ENCODE measurements at places on chromosomes 7 and 10.

DNA sequence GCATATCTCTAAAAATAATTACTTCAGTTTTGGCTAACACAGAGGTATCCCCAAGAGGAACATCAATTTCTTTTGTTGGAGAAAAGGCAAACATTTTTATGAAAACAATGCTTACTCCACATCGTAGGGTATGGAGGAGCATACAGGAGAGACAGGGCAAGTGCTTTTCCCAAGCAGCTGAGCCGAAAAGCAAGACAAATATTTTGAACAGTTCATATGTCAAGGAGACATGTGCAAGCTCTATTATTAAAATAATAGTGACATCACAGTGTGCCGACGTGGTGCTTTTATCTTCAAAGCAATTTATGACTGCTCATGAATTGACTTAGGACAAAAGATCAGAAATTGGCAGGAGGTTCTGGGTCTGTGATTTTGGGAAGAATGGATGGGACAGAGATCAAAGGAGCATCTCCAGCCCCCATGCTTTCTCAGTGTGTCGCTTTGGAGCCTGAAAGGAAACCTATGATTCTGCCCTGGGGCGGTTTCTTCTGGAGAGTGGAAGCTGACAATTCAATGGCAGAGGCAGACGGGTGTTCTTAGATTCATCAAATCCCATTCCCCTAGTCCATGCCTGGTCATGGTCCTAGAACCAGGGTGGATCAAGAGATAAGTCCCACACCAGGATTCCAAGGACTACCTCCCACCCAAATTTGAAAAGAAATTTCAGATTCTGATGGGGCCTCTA, 97.1 kb downstream of the JCAD start:
- no peak for DNase-seq

DNA sequence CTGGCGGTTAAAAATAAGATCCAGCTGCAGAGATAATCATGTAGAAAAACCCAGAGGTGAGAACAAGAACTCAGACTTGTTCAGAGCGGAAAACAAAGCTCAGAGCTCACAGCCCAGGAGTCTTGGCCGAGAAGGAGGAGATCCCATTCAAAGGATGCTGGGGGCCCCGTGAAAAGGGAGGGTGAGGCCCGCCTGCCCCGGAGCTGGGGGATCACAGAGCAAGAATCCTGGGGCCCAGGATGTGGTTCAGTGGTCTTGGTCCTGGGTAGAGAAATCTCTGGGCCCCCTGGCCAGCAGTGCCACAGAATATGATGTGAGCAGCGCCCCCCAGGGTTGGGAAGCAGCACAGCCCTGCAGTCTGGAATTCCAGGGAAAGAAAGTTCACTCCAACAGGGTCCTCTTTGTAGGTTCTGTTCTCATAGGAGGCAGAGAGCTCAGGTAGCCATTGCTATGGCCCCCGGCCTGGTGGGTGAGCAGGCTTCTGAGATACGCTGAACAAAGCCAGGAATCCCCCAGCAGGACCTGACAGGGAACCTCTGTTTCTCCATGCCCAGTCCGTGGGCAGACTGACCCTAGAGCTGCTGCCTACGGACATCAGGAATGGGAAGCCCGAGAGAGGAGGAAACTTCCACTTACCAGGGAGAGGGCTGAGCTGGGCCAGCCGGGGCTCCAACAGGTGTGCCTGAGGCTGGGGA, 77.7 kb upstream of the GNA12 start:
- DNase-seq, result no peak

DNA sequence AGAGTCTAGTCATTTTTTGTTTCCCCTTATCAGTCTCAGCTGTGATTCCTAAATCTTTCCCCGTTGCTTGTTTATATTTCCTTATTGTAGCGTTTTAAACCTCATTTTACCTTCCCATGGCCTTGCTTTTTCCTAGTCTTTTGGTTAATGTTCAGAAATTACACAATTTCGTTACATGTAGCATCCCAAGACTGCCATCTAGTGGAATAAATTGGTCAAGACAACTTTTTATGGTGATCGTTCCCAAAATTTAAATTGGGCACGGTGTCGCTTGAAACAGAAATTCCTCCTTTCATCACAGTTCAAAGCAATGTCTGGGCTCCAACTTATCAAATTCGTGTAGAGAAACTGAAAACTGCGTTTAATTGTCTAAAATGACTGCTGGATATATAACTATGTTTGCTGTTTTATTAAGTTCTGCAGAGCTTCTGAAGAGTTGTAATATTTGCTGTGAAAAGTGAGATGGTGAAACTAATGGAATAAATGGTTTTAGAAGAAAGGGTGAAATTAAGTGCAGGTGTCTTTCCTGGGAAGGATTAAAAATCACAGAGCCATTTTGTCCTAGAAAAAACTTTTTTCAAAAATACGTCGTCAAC, 370.2 kb downstream of the PHF14 start:
- no peak for DNase-seq

DNA sequence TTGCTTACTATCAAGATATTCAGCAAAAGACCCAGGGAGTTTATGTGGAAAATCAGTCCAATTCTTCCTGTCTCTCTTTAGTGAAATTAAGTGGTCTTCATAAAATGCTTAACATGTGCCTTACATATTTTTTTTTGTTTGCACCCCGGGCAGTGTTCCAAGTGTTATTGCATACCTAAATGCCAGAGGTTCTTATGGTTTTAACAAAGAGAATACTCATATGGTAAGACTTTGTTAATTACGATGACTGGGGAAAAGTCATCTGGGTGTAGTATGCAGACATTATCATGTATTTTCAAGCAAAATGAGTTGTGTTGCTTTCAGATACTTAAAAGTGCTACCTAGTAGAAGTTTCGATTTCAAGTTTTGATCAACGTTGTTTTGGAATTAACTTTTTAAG, 82.6 kb downstream of the PRKG1 start:
- DNase-seq, result no peak

DNA sequence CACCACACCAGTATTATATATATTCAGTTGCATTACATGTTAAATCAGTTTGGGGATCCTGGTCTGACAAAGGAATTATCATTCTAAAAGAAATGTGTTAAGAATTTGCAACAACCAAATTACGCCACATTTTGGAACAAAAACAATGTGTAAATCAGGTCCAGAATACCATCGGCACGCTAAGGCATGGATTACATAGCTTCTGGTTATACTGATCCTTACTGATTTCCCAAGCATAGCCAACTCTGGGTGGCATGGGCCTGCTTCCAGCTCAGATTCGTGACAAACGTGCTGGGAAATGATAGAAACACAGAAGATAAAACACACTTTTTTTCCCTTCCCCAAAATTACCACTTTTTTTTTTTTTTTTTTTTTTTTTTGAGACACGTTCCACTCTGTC, 660.0 kb downstream of the SORCS1 start:
- no peak for DNase-seq

GRCh38 chr10:22437620-22438588, 92.6 kb downstream of the SPAG6 start:
- no peak for DNase-seq

DNA sequence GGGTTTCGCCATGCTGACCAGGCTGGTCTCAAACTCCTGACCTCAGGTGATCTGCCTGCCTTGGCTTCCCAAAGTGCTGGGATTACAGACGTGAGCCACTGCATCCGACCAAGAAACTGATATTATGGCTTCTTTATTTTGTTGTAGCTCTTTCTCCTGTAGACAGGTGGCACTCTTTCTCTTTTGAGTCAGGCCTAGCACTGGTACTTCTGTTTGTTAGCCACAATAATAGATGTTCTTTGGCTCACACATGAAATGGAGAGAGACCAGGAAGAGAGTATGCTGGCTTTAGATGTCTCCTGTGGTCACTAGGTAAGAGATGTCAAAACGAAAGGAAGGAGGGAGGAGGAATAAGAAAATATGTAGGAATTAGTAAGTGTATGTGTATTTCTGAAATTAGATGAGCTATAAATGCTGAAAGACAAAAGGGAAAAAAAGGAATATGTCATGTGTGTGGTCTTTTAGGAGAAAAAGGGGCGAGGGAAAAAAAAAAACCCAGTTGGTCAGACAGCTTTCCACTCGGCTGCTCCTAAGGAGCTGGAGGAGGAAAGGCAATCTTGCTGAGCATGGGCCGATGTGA, 78.7 kb downstream of the CLEC2L start:
- DNase-seq, result no peak

GRCh38 chr7:21543528-21544302, 876 bp downstream of the DNAH11 start:
- DNase-seq, result no peak

GRCh38 chr10:80492848-80493521, 38.9 kb downstream of the TSPAN14 start:
- no peak for DNase-seq

- no peak for DNase-seq
Observed at GRCh38 chr10:66999762-67000545, 74.1 kb downstream of the LRRTM3 start.

DNA sequence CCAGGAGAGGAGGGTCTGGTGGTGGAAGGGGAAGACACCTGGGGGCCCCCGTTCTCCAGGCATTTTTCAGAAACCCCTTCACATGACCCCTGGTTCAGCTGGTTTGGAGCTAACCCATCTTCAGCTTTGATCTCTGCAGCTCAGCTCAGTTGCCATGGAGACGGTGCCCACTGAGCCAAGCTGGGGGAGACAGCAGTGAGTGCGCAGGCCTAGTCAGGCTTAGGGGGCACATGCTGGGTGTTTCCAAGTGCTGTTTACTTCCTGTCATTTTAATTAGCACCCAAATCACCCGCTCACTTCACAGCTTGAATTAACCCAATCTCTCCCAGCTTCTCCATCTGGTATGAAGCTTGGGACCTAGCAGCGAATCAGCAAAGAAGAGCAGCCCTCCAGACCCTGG, 9.0 kb downstream of the SPOCK2 start:
- no peak for DNase-seq

GRCh38 chr10:102434394-102435132, 2.2 kb upstream of the CUEDC2 start:
- no peak for DNase-seq

DNA sequence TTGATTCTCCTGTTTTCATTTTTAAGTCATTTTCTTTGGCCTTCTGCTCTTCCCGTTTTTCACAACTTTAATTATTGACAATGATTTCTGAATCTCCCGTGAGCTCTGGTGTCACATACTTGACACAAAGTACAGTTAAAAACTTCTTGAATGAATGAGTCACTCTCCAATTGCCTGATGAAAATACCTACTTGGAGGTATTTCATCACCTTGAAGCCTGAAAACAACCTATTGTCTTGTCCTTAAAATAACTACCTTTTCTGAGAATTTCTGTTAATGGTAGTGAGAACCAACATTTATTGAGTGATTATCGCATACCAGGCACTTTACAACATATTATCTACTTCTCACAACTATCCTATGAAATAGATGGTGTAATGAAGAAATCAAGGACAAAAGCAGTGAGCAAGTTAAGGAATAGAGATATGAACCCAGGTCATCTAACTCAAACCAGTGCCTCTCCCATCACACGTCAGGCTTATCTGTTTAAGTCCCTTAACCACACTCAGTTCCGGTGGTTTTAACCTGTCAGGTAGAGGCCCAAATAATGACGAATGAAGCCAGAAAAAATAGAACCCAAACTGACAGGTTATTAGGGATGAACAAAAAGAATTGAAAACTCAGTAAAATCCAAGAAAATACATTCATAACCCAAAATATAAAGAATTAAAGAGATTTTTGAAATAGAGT, 11.6 kb downstream of the BET1 start:
- DNase-seq, result no peak

- no peak for DNase-seq
Observed at GRCh38 chr7:127879436-127879835, 151.8 kb downstream of the LRRC4 start.

DNA sequence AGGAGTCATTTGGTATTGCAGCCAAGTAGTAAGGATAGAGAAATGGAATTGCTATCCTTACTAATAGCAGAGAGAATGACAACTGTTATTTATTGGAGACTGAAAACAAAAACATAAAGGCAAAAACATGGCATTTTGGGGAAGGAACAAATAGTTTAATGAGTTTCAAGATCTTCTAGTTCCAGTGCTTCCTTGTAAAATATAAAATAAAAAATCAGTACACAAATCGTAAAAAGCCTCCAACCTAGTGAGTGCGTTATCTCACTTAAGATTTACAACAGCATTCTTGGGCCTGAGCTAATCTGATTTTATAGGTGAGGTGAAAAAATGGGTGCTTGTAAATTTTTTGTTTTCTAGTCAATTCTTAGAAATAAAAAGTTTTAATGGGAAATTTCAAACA, 3.3 kb downstream of the RBM33 start:
- no peak for DNase-seq

GRCh38 chr10:1444826-1445225, 292.5 kb downstream of the ADARB2 start:
- no peak for DNase-seq

DNA sequence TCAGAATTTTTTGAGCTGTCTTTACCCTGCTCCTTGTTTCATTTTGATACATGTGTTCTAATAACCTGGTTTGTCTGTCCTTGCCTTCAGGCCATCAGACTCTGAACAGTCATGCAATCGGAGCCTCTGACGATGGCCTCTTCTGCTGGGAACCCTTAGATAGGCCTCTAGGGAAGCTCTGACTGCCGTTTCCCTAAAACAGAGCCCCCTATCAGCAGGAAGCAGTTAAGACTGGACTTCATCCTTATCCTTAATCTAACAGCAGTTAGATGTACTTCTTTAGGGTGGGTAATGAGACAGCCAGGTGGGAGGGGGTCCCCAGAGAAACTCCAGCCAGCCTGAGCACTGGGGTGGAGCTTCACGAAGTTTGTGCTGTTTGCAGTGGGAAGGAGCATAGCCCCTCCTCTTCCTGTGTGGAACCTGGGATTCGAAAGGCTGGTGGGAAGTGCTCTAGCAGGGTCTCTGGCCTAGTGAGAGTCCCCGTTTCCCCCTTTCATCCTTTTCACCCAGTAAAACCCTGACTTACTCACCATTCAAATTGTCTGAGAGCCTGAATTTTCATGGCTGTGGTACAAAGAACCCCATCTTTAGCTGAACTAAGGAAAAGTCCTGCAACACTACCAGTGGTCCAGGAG, 28.4 kb upstream of the SORCS3 start:
- no peak for DNase-seq

GRCh38 chr10:114795039-114795438, 26.5 kb upstream of the FHIP2A start:
- DNase-seq, result no peak

DNA sequence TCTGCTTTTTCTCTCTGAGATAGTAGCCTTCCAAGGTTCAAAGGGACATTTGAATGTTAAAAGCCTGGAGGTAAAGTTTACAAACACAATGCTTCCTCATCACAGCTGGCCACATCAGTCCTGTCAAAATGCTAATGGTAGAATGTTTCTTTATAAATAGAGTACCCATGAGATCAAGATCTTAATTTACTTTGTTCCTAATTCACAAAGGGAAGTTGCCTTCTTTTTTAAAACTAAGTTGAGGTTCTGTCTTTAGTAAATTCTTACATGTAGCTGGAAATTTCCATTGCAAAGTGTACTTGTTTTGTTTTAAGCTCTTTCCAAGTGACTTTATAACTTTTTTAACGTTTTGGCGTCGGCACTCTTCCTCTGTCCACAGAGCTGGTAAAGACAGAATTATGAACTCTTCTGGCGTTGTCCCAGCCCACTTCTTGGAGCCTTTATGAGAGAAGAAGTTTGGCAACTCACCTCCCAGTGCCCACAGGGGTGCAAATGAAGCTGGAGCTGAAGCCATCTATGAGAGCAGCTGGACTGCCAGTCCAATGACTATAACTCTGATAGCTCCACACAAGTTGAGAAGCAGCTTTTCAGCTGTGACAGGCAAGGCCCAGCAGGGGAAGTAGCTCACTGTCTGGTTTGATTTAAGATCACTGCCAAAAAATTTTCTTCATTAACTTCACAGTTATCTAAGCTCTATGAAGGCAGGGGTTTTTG, 23.3 kb downstream of the FZD1 start:
- no peak for DNase-seq
